Natural killer cell treated with Interleukin-12 subunit alpha and Interleukin-12 subunit beta and Interleukin-15 and Interleukin-18, amount 100 ng/mL, for 72 hours (primary cell): ENCODE measurements at places on chromosomes 7 and 10. TPM values are rescaled to one million over a fixed set of nuclear protein-coding genes. Genes with fewer than 3 reads are reported as not detected.

Gene SNX10
- 47.2 TPM for total RNA-seq

DNA sequence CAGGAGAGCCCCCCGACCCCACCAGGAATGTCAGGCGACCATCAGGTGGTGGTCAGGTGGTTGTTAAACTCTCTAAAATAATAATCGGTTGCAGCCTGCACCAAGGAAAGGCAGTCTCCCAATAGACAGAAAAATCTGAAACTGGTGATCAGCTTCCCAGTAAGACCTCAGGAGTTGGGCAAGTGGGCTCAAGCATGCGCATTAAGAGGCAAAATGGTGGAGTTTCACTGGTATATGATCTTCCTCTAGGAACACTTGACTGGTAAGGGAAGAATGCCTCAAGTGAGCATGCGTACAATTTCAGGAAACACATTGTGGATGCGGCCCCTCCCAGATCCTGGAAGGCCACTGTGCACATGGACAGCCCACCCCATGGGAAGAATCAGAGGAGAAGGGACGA, 619.9 kb downstream of the TYW1 start:
- H3K27ac ChIP-seq = no peak overlapping the region
- peaks cover 5% of the 10 kb centered on the region for H3K27me3 ChIP-seq
- no peaks in the 10 kb centered on the region for H3K4me1 ChIP-seq
- DNase-seq = no peak
- H3K36me3 ChIP-seq = no peaks in the 10 kb centered on the region
- no peak overlapping the region for H3K4me3 ChIP-seq

- no peak for DNase-seq
- H3K27me3 ChIP-seq = peaks cover 7% of the 10 kb centered on the region
- no peak overlapping the region for H3K4me3 ChIP-seq
- no peak overlapping the region for H3K27ac ChIP-seq
- no peaks in the 10 kb centered on the region for H3K36me3 ChIP-seq
These were observed 14.3 kb upstream of the LRRC17 start for GRCh38 chr7:102898532-102898859.

Gene NACAD
- total RNA-seq = 1.9 TPM

Gene CALML3
- not detected for total RNA-seq

DNA sequence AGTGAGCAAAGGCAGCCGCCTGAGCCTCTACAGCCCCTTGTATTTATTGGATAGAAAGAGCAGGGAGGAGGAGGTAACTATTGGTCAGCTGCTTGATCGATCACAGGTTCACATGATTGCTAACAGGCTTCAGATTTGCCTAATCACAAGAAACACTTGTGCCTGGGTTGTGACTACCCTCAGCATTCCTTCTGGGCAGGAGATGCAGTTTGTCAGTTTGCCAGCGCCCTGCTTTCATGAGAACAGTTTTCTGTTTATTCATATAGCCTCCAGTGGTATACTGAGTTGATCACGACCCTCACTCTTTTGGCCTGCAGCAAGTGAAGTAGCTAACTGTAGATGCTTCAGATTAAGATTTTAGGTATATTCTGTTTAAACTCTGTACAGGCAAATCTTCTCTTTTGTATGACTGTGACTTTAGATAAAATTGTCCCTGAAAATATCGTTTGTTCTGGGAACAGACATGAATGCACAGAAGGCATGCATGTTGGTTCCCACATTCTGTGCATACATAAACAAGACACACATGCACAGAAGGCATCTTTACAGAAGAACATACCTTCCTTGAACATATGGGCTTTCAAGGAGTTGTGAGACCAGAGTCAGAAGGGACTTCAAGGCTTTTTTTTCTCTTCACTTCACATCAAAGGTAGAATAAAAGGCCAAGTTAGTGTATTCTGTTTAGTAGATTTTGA, 422.4 kb upstream of the STEAP1 start:
- no peaks in the 10 kb centered on the region for H3K36me3 ChIP-seq
- H3K27ac ChIP-seq = no peak overlapping the region
- no peak overlapping the region for H3K4me3 ChIP-seq
- no peak for DNase-seq
- H3K4me1 ChIP-seq = no peaks in the 10 kb centered on the region

GRCh38 chr10:2964632-2965296, 102.6 kb upstream of the PFKP start:
- DNase-seq = no peak
- H3K36me3 ChIP-seq = no peaks in the 10 kb centered on the region
- H3K4me3 ChIP-seq = no peak overlapping the region
- no peak overlapping the region for H3K27ac ChIP-seq

- no peaks in the 10 kb centered on the region for H3K36me3 ChIP-seq
- no peak overlapping the region for H3K27ac ChIP-seq
- no peaks in the 10 kb centered on the region for H3K4me1 ChIP-seq
- DNase-seq = no peak
- no peaks in the 10 kb centered on the region for H3K27me3 ChIP-seq
These were observed 187.1 kb upstream of the SEMA3E start for GRCh38 chr7:83836028-83836427.

DNA sequence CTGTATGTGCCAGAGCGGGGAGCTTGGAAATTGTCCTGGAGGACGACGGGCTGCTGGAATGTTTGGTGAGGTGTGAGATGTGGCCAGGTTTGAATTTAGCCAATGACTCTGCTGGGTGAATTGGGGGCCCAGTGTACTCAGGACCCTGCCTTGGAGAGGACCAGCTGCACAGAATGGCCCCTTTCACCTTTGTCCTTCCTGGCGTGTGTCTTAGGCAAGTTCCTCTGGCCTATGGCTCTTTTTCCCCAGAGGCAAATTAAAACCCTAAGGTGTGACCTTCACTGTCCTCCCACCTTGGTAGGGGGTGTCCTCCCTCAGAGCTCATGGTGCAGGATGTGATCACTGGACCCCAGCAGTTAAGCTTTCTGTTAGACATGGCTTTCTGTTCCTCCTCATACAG, 47.8 kb downstream of the CXCL12 start:
- H3K4me3 ChIP-seq = no peak overlapping the region
- DNase-seq = no peak
- H3K4me1 ChIP-seq = no peaks in the 10 kb centered on the region
- H3K27ac ChIP-seq = no peak overlapping the region

DNA sequence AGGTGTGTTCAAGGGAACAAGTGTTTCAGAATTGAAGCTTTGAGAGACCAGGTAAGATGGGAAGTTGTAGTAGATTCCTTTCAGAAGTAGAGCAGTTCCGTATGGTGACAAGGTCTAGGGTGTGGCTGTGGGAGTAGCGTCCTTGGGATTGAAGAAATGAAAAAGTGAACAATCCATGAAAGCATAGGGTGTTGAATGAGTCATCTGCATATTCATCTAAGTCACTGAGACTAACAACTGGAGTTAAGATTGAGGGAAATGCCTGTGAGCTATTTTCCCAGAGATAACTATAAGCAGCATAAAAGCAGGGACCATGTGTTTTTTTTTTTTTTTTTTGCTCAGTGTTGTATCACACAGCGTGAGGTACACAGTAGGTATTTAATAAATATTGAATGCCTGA, 134.8 kb downstream of the PHTF2 start:
- peaks cover 6% of the 10 kb centered on the region for H3K4me1 ChIP-seq
- no peak for DNase-seq
- H3K27me3 ChIP-seq = no peaks in the 10 kb centered on the region
- no peaks in the 10 kb centered on the region for H3K36me3 ChIP-seq
- no peak overlapping the region for H3K27ac ChIP-seq

Gene ACHE
- total RNA-seq = 0.64 TPM

DNA sequence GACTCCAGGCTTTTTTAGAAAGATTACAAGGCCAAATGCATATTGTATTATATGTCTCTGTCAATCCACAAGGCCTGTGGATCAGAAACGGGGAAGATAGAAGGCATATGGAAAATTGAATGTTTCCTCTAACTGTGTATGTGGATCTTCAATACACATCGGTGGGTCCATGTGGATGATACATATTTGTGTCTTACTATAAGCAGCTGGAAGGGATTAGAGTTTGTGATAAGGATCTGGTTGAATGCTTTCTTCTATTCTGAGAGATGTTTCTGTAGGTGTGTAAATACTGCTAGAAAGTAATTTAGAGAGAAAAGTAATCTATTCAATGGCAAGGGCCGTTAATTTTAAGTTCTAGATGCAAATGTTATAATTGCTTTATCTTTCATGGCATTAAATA, 137.8 kb upstream of the AKR1E2 start:
- H3K36me3 ChIP-seq = no peaks in the 10 kb centered on the region
- H3K27ac ChIP-seq = no peak overlapping the region
- H3K4me1 ChIP-seq = no peaks in the 10 kb centered on the region
- H3K4me3 ChIP-seq = no peak overlapping the region

- DNase-seq = no peak
- H3K27me3 ChIP-seq = no peaks in the 10 kb centered on the region
- H3K4me1 ChIP-seq = peaks cover 14% of the 10 kb centered on the region
- no peak overlapping the region for H3K4me3 ChIP-seq
These were observed 21.8 kb upstream of the LRRC4 start for GRCh38 chr7:128053023-128053422.

GRCh38 chr7:141409801-141410329, 141.3 kb upstream of the AGK start:
- H3K4me1 ChIP-seq = no peaks in the 10 kb centered on the region
- no peak overlapping the region for H3K4me3 ChIP-seq
- no peaks in the 10 kb centered on the region for H3K36me3 ChIP-seq
- peaks cover 56% of the 10 kb centered on the region for H3K27me3 ChIP-seq
- no peak for DNase-seq

Gene SH2D4B
- total RNA-seq = 0.40 TPM

DNA sequence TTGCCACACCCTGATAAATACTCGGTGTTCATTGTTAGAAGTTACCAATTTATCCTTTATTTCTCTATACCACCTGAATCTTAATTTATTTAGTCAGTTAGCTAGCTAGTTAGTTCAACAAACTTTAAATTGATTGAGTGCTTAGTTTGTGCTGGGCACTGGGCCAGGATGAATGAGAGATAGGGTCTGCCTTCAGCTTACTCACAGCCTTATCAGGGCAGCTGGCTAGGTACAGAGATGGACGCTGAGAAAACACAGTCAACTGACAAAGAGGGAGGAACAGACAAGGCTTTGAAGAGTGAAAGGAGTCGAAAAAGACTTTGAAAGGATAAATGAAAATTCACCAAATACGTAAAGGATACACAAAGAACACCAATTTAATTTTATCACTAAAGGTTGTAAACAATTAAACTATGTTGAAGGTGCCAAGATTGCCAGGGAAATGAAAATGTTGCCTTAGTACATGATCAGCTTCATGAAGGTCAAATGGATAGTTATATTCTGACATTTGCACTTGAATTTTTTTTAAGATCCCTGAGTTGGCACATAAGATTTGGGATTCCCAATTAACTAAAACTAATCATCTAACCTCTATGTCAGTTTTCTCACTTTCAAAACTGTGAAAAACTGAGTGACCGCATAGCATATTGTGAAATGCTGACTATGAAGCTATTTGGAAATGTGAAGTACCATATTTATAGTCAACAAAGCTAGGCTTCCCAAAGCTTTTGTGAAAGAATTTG, 2.1 kb downstream of the CAV2 start:
- peaks cover 13% of the 10 kb centered on the region for H3K4me1 ChIP-seq
- DNase-seq = no peak
- peaks cover 58% of the 10 kb centered on the region for H3K27me3 ChIP-seq
- H3K36me3 ChIP-seq = no peaks in the 10 kb centered on the region

DNA sequence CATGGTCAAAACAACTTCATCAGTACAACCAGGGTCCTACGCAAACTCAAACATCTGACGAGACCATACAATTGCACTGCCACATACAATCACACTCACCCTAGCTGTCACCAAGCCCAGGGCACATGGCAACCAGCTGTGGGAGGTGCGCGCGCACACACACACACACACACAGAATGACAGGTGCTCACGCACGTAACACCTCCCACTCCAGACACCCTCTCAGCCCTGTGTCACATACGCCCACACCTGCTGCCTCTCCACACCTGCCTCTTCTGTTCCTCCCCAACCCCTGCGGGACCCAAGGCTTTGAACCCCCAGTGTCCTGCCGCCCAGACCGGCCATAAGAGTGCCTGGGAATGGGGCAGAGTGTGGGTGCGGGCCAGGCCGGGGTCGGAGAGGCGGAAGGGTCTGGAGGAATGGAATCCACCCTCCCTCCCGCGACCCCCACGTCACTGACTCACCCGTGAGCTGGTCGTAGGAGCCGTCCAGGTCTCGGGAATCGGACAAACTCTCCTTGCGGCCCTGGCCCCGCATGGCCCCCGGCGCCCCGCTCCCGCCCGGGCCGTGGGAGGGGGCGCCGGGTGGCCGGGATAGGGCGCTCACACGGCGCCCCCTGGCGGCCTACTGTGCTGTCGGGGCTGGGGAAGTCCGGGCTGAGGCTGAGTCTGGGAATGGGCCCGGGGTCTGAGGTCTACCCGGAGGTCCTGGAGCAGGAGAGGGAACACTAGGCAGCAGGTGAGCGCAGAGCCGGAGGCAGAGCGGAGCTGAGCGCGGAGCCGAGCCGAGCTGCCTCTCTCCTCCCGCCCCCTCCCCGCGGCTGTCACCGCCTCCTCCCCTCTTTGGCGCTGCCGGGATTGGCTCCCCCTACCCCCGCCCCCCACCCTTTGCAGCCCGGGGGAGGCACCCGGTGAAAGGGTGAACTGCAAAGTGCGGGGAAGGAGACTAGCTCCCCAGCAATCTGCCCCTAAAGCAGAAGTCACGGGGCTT, at the start of gene KCNIP2:
KCNIP2 (minus strand) TSS at position 769 of the 990 bp plus-strand sequence; CDS start at position 537, 232 bp downstream.
- H3K27me3 ChIP-seq = peaks cover 12% of the 10 kb centered on the region
- peak within 1 kb of the TSS; percentile 66 for H3K4me3 ChIP-seq
- H3K36me3 ChIP-seq = no peaks in the 10 kb centered on the region

- H3K4me3 ChIP-seq = no peak overlapping the region
- no peaks in the 10 kb centered on the region for H3K4me1 ChIP-seq
- no peaks in the 10 kb centered on the region for H3K27me3 ChIP-seq
- H3K36me3 ChIP-seq = no peaks in the 10 kb centered on the region
These were observed 126.5 kb downstream of the GFRA1 start for GRCh38 chr10:116146372-116147140.

DNA sequence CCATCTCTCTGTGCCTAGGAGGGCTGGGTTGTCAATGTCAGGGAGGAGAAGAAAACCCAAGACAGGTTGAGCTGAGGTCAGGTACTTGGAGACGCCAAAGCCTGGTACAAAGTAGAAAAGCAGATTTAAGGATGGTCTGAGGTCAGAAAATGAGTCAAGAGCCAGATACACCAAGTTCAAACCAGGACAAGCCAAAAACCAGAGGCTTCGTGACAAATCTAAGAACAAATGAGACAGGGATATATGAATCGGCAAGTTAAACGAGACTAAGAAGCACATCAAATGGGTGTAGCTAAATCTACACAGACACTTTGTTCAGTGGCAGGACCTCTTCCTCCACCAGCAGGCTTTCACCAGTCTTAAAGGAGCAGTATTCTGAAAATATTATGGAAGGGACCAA, 34.2 kb downstream of the C7orf33 start:
- peaks cover 61% of the 10 kb centered on the region for H3K27me3 ChIP-seq
- DNase-seq = no peak
- peaks cover 6% of the 10 kb centered on the region for H3K36me3 ChIP-seq
- no peak overlapping the region for H3K27ac ChIP-seq

Gene CYP3A4
- total RNA-seq = not detected

DNA sequence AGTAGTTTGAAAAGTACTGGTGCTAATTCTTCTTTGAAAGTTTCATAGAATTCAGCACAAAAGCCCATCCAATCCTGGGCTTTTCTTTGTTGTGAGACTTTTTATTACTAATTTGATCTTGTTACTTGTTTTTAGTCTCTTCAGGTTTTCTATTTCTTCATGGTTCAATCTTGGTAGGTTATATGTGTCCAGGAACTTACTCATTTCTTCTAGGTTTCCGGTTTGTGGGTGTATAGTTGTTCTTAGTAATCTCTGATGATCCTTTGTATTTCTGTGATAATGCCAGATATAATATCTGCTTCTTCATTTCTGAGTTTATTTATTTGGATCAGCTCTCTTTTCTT, 147.5 kb downstream of the RTKN2 start:
- peaks cover 26% of the 10 kb centered on the region for H3K36me3 ChIP-seq
- H3K27ac ChIP-seq = peak overlapping the region; percentile 34
- no peak for DNase-seq
- peaks cover 6% of the 10 kb centered on the region for H3K4me1 ChIP-seq
- H3K27me3 ChIP-seq = no peaks in the 10 kb centered on the region

Gene ARHGEF35
- total RNA-seq = 1.2 TPM
